ENCODE measurements at places on chromosomes 7 and 10.

- no peak for DNase-seq
These were observed 23.2 kb downstream of the LIMK1 start for GRCh38 chr7:74106846-74107245.

GRCh38 chr7:27746978-27747377 is 7.0 kb downstream of the TAX1BP1 start:
- DNase-seq: peak; percentile 11

DNA sequence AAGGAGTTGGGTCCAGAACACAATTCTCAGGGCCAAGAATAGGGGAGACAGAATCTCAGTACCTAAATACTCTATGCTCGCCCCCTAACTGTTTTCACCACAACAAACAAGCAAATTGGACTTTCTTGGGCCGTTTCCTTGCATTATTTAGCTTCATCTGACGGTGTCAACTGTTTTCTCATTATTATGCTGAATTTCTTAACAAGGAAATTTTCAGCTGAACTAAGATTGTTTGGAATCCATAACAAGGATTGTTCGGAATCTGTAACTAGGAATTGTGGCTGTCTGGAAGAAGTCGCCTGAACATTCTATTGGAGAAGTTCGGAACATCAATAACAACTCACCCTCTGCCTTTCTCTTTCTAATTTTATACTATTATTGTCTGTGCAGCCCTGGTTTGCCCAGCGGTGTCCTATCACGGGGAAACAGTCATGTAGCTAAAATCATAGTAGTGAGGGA is 15.5 kb upstream of the DLX6 start:
- no peak for DNase-seq

DNA sequence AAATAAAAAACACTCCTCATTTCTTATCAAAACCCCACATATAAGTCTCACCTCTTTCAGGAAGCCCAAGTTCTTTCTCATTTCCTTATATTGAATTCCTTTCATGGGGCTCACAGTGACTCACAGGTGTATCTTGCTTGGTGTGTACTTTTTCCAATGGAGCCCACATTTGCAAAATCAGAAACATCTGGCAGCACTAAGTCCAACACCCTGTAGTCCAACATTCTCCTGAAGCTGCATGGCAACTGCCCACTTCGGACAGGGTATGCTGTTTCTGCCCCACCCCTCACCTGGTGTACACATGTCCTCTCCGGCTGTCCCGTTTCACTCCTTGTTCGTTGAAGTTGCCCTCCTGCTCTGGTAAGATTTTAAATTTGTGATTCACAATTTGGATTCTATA is 544.1 kb downstream of the SORCS3 start:
- DNase-seq: peak; percentile 16
